ENCODE measurements at places on chromosomes 1 and 21.

DNA sequence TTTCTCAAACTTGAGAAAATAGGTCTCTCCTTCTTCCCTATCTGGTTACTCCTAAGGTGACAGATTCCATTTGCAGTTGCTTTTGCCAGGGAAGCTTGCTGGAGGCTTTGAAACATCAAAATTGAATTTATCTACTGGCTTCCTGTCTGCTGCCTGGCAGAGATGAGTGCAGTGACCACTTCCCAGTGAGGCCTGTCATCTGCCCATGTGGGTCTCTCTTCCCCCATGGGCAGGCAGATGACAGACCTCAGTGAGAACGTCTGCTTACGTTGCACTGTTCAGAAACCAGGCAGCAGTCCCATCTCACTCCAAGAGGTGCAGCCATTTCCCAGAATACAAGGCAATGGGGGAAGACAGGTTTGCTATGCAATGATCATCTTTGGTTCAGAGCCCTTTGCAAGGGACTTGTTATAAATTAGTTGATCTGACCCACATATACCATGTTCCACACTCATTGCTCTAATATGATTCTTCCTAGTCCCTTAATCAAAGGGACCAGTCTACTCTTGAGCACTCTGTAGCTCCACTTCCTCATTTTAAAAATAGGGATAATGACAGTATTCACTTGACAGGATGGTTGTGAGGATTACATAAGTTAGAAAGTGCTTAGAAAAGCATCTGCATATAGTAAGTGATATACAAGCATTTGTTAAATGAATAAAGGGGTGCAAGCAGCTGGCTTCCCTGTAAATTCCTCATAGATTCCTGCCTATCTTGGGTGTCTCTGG lies 10.6 kb downstream of the PGBD5 start:
- DNase-seq: no peak

DNA sequence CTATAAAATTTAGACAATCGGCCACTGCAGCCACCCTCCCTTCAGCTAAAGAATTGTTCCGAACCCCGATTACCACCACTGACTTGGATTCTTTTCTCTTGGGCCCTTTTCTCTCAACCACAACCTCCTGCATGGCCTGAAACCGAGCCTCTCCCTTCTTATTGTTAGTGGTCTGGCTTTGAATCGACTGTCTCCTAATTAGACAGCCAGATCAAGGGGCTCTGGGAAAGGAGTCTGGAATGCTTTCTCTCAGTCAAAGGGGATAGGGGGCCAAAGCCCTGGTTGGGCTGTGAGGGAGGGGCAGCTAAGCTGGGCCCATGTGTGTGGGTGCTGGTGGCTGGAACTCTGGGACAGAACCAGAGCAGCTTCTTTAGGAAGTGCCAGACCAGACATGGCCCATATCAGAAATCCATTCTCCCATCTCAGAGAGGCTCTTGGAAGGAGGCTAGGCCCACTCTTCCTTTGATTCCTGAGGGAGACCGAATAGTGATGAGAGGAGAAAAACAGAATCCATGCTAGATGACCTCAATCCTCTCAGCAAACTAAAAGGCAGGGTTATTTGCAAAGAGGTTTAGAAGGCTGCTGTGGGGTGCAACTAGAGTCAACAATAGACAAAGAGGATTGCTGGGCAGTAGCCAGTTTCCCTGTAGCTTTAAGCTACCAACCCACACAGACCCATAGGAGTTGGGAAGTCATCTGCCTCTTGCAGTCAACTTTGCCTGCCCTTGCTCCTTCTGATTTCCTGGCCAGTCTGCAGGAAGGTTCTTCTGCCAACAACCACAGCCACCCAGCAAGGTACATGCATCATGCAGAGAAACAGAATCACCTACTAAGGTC lies 117.6 kb downstream of the AK5 start:
- DNase-seq: no peak

DNA sequence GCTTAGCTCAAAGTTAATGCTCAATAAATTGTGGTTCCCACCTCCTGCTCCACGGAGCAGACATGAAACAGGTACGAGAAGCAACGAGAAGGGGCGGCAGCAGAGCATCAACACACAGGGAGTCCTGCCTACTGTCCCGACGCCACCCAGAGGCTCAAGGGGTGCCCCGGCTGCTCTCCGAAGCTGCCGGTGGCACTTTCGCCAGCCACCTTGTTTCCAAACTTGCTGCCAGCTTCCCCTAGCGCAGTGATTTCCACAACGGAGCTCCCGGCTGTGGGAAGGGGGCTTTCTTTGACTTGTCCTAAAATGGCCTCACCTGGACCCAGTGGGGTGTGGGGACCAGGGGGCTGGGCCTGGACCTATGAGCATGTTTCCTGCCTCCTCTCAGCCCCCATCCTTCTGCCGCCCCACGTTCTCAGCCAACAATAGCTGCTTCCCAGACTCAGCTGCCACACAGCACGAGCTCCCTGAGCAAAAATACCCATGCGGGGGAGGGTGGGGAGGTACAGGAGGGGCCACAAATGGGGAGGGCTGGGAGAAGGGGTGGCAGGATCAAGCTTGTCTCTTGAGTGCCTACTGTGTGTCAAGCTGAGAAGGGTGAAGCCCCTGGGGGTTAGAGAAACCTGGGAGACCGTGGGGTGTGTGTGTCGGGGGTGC lies 35.6 kb upstream of the ECE1 start:
- no peak for DNase-seq

DNA sequence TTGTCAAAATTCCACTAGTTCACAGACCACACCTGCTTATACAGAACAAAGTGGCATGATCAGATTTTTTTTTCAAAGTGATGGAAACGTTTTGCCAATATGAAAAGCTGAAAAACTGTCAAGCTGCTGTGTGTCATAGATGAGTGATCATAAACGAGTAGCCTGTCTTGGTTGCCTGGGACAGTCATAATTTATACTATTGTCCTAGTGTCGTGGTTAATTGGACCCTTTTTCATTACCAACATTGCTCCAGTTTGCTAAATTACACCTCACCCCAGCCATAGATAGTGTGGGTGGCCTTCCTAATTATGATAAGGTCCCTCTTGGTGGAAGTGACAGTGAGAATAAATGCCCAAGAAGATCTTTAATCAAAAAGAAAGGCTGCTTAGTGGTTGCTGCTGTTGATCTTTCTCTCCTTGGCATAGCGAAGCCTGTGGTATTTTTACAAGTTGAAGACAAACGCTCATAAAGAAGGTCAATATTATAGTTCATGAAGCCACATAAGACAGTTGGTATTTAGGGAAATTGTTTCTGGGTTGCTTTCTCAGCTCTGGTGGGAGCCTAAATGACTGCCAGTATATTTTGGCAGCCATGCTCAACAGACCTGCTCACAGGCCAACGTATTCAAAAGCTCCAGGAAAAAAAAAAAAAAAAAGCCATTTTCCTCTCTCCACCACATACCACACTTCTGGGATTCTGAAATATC lies 478.1 kb downstream of the PLA2G4A start:
- no peak for DNase-seq

GRCh38 chr1:40710581-40711315 lies 19.2 kb downstream of the NFYC start:
- DNase-seq: no peak

DNA sequence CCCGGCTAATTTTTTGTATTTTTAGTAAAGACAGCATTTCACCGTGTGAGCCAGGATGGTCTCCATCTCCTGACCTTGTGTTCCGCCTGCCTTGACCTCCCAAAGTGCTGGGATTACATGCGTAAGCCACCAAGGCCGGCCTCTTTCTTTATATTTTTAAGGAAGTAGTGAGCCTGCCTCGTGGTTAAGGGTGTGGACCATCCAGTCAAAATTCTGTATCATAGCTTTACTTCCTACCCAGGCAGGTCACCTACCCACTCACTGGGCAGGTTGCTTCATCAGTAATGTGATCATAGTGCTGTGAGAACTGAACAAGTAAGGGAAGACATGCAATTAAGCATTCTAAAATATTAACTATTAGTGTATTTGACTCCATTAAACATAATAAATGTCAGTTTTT lies 8.1 kb upstream of the ACOT7 start:
- DNase-seq: no peak

GRCh38 chr21:23949493-23949892 lies 1657.8 kb downstream of the MRPL39 start:
- DNase-seq: no peak

DNA sequence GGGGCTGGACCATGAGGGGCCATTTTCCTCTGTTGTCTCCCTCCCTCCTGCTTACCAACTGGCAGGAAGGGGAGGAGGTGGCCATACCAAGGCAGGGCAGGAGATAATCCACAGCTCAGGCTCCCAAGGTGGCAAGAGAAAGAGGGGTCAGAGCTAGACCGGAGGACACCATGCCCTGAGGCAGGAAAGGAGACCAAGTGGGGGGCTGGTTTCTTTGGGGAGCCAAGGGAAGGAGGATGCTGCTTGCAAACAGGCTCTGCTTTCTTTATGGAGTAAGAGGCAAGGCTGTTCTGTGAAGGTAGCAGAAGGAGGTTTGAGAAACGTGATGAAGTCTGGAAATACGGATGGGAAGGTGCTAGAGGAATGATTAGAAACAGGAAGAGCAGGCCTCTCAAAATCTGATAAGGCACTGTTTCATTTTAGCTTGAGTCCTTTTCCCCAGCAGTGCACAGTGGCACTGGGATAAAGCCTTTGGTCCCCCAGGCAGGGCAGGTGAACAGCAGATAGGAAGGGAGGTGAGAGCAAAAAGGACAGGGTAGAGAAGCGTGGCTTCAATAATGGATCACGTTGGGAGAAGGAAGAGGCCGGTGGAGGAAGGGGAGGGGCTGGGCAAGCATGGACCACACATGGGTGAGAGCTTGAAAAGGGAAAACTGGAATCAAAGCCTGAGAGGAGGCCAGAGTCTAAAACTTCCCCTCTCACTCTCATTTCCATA lies 44.2 kb upstream of the GALNT2 start:
- no peak for DNase-seq

- DNase-seq: no peak
Measured at GRCh38 chr21:31220575-31220974, 123.5 kb downstream of the TIAM1 start.

- DNase-seq: no peak
Measured at GRCh38 chr1:179510038-179510437, 65.7 kb downstream of the NPHS2 start.

- DNase-seq: no peak
Measured at GRCh38 chr1:109136766-109137165, 22.9 kb downstream of the ELAPOR1 start.

DNA sequence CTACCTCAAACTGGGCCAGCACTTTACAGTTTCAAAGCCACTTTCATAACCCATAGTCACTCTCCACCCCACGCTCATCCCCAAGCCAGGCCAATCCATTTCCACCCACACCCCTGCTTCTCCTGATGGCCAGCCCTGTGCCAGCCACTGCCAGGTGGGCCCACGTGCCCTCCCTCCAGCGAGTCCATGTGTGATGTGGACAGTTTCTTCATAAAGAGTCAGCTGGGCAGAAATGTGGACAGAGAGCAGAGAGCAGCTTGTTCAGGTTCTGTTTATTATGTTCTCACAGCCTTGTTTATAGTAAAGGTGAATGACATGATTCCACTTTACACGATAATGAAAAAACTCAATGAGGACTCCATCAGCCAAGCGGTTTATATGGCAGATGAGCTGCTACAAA lies 37.4 kb upstream of the RGS16 start:
- no peak for DNase-seq

DNA sequence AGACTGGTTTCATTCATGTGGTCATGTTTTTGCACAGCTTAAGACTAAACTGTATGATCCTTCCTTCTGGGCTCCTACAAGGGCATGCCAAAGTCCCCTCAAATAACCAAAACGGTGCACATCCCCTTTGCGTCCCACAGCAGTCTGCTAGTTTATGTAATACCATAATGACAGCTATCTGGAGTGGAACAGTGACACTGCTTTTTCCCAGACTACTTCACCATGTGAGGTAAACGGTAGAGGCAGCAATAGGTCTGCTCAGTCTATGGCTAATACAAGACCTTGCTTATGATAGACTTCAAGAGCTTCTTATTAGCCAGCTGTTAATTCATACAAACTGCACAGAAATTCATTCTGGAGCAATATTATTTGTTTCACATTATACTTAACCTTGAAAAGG lies 395.5 kb downstream of the SMYD3 start:
- no peak for DNase-seq

- no peak for DNase-seq
Measured at GRCh38 chr21:26846036-26846931, 1.1 kb upstream of the ADAMTS1 start.

- no peak for DNase-seq
Measured at GRCh38 chr1:24558902-24559791, 3.3 kb downstream of the NCMAP start.

GRCh38 chr1:11431941-11432507 lies 46.9 kb upstream of the DISP3 start:
- no peak for DNase-seq

DNA sequence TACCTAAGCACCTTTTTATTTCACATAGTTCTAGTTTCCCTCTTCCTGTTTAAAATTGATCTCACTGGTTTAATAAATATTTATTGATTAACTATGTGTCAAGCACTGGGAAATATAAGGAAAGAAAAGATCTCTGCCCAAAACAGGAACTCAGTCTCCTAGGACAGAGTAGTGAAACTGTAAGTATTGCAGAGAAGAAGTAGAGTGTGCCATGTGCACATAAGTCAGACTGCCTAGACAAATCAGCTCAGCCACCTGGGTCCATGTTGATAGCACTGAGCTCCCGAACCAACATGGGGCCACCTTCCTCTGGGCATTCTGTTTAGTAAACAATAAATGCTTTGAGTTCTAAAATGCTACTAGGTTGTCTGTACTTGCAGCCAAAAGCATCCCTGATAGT lies 9.8 kb upstream of the SSX2IP start:
- no peak for DNase-seq

DNA sequence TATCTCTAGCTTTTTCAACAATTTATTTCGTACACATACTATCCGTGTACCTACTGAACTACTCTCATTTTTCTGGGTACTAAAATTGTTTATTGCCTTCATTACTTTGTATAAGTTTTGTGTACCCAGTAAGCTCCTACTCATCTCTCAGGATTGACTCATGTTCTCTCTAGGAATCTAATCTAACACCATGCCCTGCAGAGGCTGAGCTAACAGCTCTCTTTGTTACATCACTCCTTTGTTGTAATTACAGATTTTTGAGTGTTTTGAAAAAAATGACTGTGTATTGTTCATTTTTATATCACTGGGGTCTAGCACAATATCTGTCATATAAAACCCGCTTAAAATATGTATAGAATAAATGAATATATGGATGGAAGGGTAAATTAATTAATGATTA lies 167.1 kb downstream of the ATP6V1G3 start:
- no peak for DNase-seq

DNA sequence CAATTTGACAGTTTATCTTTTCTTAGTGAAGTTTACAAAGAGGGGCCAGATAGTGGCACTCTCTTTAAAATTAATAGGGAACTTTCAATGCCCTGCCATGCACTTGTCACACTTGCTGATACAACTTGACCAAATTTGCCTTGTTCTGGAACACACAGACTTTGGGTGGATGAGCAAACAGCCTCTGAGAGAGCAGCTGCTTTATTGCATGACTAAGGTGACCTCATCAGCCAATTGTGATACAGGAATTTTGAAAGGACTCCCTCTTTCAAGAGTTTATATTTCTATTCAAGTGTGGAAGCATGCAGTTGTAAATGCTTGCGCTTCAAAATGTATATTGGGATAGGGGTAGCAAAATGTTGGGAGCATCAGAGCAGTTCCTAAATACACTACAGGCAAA lies 2.1 kb upstream of the RGS1 start:
- DNase-seq: no peak

- no peak for DNase-seq
Measured at GRCh38 chr1:180923021-180923841, 10.5 kb downstream of the KIAA1614 start.
